ENCODE measurements at places on chromosomes 1 and 21.

GRCh38 chr1:231964961-231965360 lies 338.4 kb downstream of the DISC1 start:
- DNase-seq: no peak

GRCh38 chr1:164604541-164604940 lies 45.6 kb downstream of the PBX1 start:
- DNase-seq: no peak

- DNase-seq: no peak
These were observed 192.4 kb upstream of the RNPC3 start for GRCh38 chr1:103333141-103333540.

GRCh38 chr21:41605178-41605933 lies 97.4 kb upstream of the TMPRSS2 start:
- DNase-seq: no peak

DNA sequence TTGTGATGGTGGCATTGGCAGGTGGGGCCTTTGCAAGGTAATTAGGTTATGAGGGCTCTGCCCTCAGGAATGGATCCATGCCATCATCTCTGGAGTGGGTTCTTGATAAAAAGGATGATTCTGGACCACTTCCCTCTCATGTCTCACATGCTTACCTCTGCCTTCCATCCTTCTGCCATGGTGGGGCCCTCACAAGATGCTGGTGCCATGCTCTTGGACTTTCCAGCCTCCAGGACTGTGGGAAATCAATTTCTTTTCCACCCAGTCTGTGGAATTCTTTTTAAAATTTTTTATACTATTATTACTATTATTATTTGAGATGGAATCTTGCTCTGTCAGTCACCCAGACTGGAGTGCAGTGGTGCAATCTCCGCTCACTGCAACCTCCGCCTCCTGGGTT lies 57.3 kb downstream of the ACBD3 start:
- no peak for DNase-seq

- DNase-seq: no peak
These were observed at the start of gene CLDN14 for GRCh38 chr21:36479415-36480402. CLDN14 (minus strand) TSS chr21:36480122; CDS start chr21:36461695, 18,427 bp downstream.
